NCI-H1436 treated with DMSO at 0.1 percent for 48 hours (cell line): ENCODE measurements at places on chromosomes 4 and X.

GRCh38 chr4:157978680-157979361, 194.0 kb downstream of the GASK1B start:
- no peak for DNase-seq

GRCh38 chrX:38112566-38112965, 106.2 kb downstream of the SYTL5 start:
- no peak for DNase-seq

GRCh38 chr4:120843849-120844527, 78.5 kb downstream of the PRDM5 start:
- no peak for DNase-seq

GRCh38 chr4:127548990-127549925, 83.5 kb upstream of the INTU start:
- no peak for DNase-seq

GRCh38 chr4:81684352-81684751, 212.6 kb upstream of the RASGEF1B start:
- DNase-seq = no peak

DNA sequence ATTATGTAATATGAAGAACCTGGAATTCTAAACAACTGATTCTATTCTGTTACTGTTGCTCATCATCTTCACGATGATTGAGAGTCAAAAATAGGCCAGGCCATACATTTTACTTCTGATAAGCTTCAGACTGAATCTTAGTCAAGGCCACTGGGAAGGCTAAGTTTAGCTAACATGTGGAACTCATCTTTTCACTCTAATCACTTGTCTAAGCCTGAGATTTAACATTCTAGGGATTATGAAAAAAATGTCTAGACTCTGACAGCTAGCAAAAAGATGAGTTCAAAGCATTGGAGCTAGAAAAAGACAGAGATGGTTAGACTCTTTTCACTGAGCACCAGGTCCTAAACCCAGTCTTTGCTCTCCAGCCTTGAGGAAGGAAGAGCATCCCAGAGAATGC, 656.2 kb upstream of the IGFBP7 start:
- DNase-seq = no peak

DNA sequence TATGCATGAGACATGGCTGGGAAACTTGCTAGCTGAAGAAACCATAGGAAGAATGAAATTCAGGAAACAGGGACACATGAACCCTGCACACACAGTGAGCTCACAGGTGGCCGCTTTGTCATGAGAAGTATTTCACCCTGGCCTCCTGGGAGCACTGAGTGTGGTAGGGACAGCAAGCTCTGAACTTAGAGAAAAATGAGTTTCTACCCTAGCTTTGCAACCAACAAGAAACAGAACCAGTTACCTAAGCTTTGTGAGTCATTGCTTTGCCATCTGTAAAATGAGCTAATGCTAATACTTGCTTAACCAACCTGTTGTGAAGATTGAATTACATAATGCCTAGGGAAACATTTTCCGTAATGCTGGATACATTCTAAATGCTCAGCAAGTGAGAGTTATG, 206.6 kb upstream of the HS3ST1 start:
- DNase-seq = no peak

GRCh38 chr4:187934766-187935165, 60.8 kb upstream of the ZFP42 start:
- DNase-seq = no peak

DNA sequence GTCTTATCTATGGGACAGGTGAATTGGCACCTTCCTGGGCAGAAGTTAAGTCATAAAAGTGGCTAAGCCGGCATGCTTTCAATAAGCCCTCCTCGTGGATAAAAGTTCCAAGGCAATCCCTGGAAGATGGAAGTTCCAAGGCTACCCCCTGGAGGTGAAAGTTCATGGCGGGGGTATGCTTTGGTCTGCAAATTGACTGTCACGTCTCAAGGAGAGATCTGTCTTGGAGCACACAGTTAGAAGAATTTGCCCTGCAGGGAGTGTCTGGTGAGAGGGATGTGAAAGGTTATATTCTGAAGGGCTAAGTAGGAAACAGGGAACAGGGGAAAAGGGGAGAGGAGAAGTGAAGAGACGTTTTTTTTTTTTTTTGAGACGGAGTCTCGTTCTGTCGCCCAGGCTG, 26.2 kb upstream of the GPR173 start:
- DNase-seq = no peak
